H1 (cell line): ENCODE measurements at places on chromosomes 13 and 19. TPM values are rescaled to one million over a fixed set of nuclear protein-coding genes. Genes with fewer than 3 reads are reported as not detected.

- DNase-seq: peak; percentile 76
Measured at GRCh38 chr13:27171244-27171826, at the start of gene USP12. TSS of gene USP12 (minus strand) at chr13:27171811. CDS start at chr13:27171639, 172 bp downstream.

IQCN gene
- total RNA-seq: 0.31 and 1.0 TPM in 2 replicates

- DNase-seq: no peak
Measured at GRCh38 chr13:109233293-109233692, 553.1 kb downstream of the IRS2 start.

DNA sequence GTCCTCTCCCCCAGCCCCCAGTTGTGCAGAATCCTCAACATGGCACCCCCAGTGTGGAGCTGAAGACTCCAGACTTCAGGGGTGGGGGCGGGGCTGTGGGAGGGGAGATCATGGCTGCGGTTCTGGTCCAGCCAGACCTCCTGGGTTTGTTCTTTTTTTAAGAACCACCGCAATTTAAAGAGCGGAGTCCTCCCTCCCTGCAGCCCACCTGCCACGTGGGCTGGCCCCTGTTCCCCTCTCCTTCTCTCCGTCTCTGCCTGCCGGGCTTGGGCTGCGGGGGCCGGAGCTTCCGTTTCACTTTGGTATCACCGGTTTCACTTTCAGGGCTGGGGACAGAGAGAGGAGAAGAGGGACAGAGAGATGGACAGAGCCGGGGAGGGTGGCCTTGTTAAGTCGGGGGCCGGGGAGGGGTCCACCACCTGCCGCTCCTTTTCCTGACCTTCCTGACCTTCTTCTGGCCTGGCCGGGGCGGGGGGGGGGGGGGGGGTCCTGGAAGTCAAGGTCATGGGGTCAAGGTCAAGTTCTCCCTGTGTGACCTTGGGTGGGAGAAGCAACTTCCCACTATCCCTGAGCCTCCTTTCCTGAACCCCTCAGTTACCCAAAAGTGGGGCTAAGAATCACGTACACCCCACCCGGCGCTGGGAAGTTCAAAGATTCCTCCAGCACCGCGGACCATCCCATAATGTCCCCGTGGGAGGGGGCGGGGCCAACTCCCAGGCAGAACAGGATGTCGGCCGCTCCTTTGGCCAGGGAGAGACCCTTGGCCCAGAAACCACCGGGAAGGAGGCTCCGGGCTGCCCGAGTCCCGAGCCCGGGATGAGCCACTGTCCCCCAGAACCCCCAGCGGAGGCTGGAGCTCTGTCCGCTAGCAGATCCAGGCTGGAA, 11.3 kb upstream of the ZBTB7A start:
- DNase-seq: no peak

DNA sequence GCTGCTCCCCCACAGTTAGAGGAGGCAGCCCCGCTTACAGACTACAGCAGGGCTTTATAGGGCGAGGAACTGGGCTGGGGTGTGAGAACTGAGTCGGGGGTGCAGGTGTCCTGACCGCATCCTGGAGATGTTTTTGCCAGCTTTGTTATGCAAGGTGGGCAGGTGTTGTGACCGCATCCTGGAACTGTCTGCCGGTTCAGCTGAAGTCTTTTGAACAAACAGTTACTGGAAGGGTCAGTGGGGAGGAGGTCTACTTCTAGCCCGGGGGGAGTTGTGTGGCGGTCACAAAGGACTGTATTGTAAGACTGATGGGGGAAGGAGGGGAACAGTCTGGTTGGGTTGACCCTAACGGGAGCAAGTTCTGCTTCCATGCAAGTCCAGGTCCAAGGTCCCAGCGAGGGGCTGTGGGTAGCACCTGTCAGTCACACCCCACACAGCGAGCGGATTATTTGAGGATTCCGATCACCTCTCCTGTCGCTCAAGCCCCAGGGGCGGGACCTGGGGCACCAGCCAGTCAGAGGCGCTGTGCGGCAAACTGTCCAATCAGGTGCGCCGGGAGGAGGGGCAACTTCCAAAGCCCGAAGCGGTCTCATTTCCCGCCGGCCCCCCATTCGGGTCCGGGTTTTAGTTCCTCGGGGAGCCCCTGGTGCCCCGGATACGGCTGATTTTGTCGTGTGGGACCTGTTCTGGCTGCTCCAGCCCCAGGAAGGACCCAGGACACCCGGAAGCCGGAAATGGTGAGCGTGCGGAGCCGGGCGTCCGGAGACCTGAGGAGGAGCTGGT, at the start of gene ZNF101:
TSS of gene ZNF101 (plus strand) at position 610 of the 783 bp plus-strand sequence. CDS start at position 735, 125 bp downstream.
- peak; percentile 94 for DNase-seq

FFAR3 gene
- not detected in 2 replicates for total RNA-seq

ZFR2 gene
- 14.5 TPM in 2 replicates for total RNA-seq

GPR12 gene
- 0.15 TPM in 2 replicates for total RNA-seq

PRTN3 gene
- 0.39 and 0.42 TPM in 2 replicates for total RNA-seq

DNA sequence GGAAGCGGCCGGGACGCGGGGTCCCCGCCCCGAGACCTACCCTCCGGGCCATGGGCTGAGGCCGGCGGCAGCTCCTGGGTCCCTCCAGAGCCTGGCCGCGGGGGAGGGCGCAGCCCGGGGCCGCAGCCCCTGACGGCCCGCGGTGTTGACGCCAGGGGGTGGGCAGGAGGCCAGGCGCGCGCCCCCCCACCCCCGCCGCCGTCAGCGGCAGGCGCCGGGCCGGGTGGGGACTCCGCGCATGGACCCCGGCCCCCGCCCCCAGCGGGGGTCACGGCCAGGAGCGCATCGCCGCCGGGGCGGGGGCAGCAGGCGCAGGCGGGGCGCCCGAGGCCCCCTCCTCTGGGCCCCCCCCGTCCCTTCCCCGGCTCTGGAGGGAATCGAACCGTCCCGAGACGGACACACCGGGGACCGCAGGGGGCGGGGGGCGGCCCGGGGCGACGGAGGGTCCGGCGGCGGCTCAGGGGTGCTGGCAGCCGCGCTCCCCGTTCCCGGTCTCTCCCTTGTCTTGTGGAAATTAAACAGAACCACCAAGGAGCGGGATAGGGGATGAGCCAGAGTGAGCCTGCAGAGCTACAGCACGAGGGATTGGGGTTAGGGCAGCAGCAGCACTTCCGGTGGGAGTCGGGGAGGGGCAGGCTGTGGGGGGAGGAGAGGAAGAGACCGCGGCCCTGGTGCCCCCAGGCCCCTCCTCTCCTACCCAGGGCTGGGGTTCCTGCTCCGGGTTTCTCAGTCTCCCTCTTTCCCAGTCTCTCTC, at the start of gene MEIS3:
TSS of gene MEIS3 (minus strand) at position 498 of the 754 bp plus-strand sequence. CDS start at position 52, 446 bp downstream.
- no peak for DNase-seq

DNA sequence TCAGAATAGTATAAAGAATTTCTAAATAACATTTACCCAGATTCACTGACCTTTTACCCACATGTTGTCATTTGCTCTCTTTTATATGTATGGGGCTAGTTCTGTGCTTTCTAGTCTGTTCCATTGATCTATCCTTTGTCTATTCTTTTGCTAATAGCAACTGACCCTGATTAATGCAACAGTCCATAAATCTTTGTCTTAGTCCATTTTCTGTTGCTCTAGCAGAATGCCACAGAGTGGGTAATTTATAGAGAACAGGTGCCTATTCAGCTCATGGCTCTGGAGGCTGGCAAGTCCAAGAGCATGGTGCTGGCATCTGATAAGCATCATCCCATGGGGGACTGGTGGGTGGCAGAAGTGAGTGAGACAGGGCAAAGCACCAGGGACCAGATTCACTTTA, 52.1 kb downstream of the LHFPL6 start:
- DNase-seq: no peak

DNA sequence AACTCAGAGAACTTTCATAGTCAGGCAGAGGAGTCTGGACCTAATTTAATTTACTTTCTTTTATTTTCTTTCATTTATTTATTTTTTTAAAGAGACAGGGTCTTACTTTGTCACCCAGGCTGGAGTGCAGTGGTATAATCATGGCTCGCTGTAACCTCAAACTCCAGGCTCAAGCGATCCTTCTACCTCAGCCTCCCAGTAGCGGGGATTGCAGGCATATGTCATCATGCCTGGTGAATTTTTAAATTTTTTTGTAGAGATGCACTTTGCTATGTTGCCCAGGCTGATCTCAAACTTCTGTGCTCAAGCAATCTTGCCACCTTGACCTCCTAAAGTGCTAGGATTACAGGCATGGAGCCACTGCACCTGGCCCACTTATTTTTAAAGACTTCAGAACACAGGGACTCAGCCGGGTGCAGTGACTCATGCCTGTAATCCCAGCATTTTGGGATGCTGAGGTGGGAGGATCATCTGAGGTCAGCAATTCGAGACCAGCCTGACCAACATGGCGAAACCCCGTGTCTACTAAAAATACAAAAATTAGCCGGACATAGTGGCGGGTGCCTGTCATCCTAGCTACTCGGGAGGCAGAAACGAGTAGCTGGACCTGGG, 50.6 kb downstream of the KLF5 start:
- DNase-seq: no peak

DNA sequence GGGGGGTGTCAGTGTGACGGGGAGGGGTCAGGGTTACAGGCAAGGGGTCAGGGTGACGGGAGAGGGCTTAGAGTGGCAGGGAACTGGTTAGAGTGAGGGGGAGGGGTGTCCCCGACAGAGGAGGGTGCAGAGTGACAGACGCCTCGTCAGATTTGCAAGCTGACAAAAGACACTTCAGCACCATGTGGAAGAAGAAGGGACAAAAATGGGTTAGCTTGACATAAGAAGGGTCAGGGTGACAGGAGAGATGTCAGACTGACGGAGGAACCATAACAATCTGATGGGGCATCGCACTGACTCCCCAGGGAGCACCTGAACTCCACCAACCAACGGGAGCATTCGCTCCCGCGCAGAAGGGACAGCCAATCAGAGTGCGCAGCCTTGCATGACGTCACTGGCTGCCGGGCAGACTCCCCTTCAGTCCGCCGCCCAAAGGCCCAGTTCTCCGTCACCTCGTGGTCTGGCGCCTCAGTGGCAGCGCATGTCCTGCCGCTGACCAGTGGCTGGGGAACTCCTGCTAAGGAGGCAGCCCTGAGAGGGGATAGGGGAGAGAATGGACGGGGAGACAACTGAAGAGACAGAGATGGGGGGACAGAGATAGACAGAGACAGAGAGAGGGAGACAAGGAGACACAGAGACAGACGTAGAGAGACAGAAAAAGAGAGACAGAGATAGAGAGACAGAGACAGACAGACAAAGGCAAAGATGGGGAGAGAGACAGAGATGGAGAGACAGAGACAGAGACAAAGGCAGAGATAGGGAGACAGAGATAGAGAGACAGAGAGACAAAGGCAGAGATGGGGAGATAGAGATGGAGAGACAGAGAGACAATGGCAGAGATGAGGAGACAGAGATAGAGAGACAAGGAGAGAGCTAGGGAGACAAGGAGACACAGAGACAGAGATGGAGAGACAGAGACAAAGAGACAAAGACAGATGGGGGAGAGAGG, 30.2 kb downstream of the C19orf81 start:
- DNase-seq: peak; percentile 96

DNA sequence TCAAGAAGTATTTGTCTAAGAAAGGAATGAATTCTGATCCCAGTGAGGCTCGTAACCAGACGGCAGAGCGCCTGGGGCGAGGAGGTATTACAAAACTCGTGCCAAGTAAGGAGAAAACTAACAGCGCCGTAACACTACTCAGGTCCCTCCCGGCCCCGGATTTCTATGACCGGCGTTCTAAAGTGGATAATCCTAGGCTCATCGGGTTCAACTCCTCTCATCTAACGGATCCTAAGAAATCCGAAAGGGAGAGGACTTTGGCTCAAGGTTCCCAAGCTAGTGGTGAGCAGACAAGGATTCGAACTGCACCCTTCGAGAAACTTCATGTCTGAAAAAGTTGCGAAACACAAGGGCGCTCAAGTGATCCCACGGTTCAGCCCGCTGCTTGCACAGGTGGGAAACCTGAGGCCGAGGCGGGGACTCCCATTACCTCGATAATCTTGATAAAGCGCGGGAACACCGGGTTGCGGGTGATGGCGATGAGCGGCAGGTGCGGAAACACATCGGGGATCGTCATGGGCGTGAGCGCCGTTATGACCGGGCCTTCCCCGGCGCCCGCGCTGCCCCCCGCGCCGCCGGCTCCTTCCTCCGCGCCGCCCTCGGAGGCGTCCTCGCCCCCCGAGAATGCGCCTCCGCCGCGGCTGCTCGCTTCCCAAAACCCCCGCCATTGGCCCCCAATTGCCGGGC, 529 bp downstream of the LONP1 start:
- DNase-seq: peak; percentile 49

DNA sequence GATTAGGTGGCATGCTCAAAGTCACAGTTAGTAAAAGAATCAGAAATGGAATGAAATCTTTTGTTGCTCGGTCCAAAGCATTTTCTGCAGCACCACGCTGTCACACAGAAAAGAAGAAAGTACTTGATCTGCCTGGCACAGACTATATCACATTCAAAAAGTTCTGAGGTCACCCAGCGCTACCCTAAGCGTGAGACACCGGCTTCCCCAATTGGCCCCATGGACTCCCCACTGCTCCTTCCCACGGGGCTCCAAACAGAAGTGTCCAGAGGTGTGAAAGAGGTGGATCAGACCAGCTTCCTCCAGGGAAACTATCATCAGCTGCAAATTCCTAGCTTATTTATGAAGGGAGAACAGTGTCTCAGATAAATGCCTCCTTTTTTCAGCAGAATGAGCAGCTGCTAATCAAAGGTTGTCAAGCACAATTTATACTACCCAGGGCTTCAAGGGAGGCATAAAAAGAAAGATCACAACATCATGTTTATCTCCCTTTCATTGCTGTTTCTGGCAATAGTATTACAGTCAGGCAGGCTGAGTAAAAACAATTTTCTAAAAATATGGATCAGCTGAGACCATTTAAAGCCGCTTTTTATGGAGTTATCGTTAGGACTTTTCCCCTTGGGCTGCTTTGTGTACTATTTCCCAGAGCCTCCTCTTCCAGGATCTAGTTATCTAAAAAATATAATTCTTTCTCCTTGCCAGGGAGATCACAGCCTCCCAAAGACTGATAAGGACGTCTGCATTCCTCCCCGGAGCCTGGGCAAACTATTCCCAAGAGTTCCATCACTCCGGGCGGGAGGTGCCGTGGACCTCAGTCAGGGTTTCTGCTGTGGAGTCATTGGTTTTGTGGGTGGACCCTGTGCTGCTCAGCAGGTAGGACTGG, 208.0 kb downstream of the LHFPL6 start:
- DNase-seq: no peak

PALM3 gene
- total RNA-seq: 31.3 and 33.1 TPM in 2 replicates

DNA sequence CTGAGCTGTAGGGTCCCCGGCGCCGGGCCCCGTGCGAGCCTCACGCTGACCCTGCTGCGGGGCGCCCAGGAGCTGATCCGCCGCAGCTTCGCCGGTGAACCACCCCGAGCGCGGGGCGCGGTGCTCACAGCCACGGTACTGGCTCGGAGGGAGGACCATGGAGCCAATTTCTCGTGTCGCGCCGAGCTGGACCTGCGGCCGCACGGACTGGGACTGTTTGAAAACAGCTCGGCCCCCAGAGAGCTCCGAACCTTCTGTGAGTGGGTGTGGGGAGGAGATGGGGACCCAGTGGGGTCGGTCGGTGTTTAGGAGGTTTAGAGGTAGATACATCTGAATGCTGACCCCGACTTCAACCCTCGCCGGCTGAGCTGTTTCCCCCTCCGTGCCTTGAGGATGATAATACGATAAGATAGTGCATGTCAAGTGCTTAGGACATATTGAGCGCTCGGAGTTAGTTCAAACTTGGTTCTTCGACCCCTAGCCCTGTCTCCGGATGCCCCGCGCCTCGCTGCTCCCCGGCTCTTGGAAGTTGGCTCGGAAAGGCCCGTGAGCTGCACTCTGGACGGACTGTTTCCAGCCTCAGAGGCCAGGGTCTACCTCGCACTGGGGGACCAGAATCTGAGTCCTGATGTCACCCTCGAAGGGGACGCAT, 1.9 kb downstream of the ICAM5 start:
- DNase-seq: no peak

GRCh38 chr19:49512970-49513745, 697 bp downstream of the FCGRT start:
- DNase-seq: peak; percentile 81

- DNase-seq: no peak
Measured at GRCh38 chr13:86665842-86666241, 866.6 kb upstream of the SLITRK6 start.
